ENCODE measurements at places on chromosomes 11 and 22.
A peak's percentile ranks its signal among the peaks of the same experiment; 100 is the strongest.

GRCh38 chr22:27720860-27721259 lies 80.7 kb downstream of the MN1 start:
- DNase-seq = no peak

GRCh38 chr22:37377927-37378326 lies 49.4 kb downstream of the ELFN2 start:
- DNase-seq = no peak

GRCh38 chr11:15826826-15827225 lies 529.5 kb downstream of the SOX6 start:
- peak; percentile 7 for DNase-seq

DNA sequence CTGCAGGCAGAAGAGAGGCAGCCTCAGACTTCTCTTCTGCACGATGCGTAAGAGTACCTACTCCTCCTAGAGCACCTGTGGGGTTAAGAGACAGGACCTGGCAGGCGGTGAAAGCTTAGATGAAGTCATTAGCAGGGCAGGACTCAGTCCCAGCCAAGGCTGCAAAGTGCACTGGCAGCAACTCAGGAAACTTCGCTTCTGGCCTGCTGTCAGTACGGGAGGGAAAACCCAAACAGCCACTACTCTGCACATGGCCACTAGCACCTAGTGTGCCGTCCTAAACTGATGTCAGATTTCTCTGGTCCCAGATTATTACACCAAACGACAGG lies 8.8 kb upstream of the KLHL35 start:
- DNase-seq = no peak

DNA sequence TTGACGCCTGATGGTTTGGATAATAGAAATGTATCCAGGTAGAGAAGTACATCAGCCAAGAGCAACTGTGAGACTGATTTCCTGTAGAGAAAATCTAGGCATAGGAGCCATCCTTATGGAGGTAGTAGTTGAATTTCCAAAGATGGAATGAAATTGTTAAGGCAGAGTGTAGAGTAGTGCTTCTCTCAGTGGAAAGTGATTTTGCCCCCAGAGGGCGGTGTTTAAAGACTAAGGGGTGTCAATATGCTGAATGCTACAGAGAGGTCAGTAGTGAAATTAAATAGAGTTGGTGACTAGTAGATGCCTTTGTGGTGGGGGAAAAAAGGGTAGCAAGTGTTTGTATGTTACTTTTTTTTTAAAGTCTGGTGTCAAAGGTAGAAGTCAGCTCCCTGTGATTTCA lies 54.5 kb downstream of the TRIM44 start:
- no peak for DNase-seq

DNA sequence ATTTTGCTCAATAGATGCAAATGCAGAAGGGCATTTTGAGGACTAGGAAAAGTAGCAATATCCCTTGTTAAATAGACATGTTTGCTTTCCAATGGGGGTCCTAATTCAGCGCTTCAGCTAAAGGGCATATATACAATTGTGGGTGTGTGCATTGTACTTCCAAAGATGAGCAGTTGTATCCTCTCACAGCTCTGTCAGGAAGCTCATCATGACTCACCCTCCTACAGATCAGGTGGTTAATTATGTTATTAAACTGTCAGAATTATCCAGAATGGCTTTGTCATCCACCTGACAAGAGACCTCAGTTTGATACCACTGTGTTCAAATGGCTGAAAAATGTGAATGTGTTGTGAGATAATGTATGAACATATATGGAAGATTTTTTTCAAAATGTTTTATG lies 252.2 kb upstream of the MTNR1B start:
- DNase-seq = no peak

DNA sequence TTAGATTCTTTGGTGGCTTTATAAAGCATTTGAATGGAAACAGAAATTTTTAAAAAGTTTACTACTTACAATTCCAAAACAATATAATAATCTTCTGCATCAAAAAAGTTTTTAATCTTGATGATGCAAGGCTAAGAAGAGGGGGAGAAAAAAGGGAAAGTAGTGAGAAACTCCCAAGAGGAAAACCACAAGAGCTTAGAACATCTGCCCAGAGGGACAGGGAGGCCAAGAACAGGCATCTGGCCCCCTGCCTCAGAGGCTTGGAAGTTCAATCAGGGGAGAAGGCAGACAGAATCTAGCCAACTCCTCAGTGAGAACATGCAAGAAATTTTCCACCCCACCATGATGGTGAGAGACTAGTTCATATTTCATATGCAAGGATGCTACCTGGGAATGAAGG lies 23.8 kb upstream of the TTC28 start:
- no peak for DNase-seq

- DNase-seq = no peak
Observed at GRCh38 chr11:76515494-76515893, 70.7 kb downstream of the EMSY start.

DNA sequence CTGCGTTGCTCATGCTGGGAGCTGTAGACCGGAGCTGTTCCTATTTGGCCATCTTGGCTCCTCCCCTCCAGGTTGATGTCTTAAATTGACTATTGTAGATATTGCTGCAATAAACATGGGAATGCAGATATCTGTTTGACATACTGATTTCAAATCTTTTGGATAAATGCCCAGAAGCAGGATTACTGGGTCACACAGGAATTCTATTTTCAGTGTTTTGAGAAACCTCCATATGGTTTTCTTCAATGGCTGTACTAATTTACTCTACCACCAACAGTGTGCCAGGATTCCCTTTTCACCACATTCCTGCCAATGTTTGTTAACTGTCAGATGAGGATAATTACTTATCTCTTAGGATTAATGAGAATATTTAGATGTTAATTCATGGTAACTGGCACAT lies 467.0 kb downstream of the LUZP2 start:
- no peak for DNase-seq

Measured in HTR-8/SVneo (cell line).